GF-D8 (cell line): ENCODE measurements at places on chromosomes 4 and X.
A peak's percentile ranks its signal among the peaks of the same experiment; 100 is the strongest.

- DNase-seq: no peak
Observed at GRCh38 chrX:149572743-149573142, 14.5 kb downstream of the MAGEA9B start.

DNA sequence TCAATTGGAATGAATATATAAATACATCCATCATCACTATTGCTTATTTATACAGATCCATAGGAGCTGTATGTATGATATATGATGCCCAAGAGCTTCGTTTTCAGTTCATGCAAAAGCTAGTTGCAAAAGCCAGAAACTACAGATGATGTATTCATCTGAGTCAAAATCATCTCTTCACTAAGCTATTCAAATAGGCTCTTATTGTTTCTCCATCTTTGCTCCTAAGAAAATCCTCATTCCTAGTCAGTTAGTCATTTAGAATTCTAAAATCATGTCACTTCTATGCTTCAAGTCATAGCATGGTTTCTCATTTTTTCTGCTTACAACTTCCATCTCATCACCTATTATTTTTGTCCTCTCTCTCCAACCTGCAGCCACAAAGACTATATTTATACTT, 300.1 kb upstream of the TRAM1L1 start:
- DNase-seq: no peak

- DNase-seq: peak; percentile 14
Observed at GRCh38 chrX:72576141-72576894, 3.7 kb upstream of the HDAC8 start.

DNA sequence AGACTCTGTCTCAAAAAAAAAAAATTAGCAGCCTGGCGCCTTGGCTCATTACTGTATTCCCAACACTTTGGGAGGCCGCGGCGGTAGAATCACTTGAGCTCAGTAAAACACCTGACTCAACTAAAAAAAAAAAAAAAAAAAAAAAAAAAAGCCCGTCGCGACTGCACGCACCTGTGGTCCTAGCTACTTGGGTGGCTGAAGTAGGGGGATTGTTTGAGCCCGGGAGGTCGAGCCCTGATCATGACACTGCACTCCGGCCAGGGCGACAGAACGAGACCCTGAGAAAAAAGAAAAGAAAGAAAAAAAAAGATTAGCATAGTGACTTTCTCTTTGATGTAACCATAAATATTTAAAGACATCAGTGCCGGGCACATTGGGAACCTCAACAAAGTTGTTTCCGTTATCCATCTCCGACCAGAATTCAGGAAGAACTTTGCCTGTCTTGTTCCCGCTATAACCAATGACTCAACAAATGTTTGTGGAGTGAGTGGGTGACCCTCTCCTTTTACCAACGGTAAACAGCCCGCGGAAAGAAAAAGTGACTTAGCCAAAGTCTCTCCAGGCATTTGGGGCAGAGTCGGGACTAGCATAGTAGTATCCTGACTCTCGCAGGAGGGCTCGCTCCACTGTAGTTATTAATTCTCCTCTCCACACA, 553 bp upstream of the MED28 start:
- no peak for DNase-seq

DNA sequence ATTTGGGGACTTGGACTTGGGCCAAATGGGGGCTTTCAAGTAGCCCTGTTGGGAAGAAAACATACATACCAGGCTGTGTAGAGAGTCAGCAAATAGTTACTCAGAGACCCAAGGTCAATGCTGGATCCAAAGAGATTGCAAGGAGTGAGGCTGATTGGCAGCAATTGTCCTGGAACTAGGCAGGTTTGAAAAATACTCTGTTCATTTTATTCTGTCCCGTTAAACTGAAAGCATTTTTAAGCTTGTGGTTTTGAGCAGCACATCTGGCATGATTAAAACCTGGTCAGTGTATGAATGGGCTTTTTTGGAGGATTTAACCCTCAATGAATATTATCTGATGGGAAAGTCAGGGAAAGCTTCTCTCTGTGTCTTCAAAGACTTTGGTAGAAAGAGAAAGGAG, 294.3 kb upstream of the BOD1L1 start:
- DNase-seq: no peak

- no peak for DNase-seq
Observed at GRCh38 chr4:3401436-3402171, 40.2 kb upstream of the HGFAC start.

- DNase-seq: no peak
Observed at GRCh38 chr4:128346054-128346716, 58.6 kb upstream of the PGRMC2 start.

DNA sequence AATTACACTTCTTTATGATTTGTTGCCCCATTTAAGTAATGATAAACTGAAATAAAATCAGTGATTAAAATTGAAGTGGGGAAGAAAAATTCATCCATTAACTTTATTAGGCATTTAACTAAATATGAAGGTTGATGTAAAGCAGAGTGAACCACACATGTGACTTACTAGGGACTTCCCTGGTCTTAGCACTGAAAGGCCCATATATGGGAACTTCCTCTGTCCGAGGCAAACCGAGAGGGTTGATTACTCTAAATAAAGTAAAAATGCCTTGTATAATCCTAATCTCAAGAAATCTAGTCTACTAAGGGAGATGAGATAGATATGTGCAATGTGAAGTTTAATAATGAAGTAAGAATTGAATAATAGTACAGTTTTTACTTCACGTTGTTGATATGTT, 403.9 kb upstream of the RPS6KA3 start:
- DNase-seq: no peak

DNA sequence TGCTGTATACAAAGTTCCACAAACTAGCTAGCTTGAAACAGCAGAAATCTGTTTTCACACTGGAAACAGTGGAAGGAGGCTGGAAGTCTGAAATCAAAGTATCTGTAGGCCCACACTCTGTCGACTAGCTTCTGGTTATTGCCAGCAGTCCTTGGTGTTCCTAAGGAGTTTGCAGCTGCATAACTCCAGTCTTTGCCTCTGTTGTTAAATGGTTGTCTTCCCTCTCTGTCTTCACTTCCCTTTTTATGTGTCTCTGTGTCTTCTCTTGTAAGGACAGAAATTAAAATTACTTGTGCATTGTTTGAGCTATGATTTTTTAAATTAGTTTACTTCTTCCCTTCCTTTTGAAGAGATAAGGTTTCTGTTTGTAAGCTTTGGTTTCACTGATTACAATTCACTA, 8.2 kb downstream of the MTHFD2L start:
- no peak for DNase-seq

- peak; percentile 54 for DNase-seq
Observed at GRCh38 chr4:14125375-14126129, 498.0 kb upstream of the BOD1L1 start.

DNA sequence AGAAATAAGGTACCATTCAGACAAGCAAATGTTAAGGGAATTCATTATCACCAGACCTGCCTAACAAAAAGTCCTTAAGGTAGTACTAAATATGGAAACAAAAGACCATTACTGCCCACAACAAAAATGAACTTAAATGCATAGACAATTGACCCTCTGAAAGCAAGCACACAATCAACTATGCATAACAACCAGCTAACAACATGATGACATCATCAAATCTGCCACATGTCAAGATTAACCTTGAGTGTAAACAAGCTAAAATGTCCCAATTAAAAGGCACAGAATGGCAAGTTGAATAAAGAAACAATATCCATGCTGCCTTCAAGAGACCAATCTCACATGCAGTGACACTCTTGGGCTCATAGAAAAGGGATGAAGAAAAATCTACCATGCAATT, 160.7 kb upstream of the CPXCR1 start:
- no peak for DNase-seq
